NB4 (cell line): ENCODE measurements at places on chromosomes 5 and 9.

- DNase-seq: no peak
Measured at GRCh38 chr5:60594715-60595477, 105.1 kb downstream of the DEPDC1B start.

DNA sequence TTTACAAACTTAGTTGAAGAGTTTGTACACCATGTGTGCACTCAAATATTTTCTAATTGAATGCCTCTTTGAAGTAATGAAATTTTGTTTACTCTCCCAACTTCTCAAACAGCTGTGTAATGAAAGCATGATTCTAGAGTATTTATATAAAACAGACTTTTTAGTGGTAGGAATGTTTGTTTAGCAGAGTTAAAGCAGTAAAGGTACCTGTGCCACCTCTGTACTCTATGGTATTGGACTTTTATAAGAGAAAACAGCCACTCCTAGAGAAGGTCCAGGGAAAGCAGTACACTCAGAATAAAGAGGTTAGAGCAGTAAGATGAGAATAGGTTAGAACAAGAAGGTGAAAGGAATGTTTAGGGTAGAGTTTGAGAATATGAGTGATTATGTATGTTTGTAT is 163.1 kb downstream of the CHSY3 start:
- DNase-seq: no peak

GRCh38 chr9:7298123-7298522 is 501.5 kb downstream of the DMAC1 start:
- DNase-seq: peak; percentile 33

GRCh38 chr5:147169399-147169798 is 65.4 kb upstream of the STK32A start:
- DNase-seq: no peak

DNA sequence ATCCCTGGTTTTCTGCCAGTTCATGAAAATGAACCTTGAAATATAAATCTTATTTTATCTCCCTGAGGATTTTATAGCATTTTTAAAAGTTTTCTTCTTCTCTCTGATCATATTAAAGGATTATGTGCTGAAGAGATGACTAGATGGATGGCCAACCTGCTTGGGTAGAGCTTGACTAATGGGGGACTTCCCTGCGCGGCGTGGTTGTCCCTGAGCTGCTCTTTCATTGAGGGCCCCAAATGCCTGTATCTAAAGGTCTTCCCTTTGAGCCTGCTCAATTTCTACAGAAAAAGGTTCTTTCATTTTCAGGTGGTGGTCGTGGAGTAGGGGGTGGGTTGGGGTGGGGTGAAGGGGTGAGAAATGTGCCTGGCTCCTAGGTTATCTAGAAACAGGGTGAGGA is 20.5 kb upstream of the CDKN2AIPNL start:
- DNase-seq: no peak

DNA sequence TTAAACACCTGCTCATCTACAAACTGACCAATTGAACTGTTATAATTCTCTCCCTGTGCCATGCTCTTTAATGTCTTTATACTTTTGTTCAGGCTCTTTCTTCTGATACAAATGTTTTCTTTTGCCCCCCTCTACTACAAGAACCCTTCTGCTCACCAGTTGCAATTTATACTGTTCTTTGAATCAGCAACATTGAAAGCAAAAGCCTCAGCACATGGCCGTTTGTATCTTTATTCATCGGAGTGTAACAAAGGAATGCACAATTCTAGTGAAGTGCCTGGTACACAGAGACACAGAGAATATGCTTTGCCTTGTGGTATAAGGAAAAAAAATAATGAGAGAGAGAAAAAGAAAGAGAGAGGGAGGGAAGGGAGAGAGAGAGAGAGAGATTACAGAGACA is 547.1 kb downstream of the CDH12 start:
- DNase-seq: no peak

GRCh38 chr9:90842996-90843395 is 41.4 kb downstream of the SYK start:
- DNase-seq: peak; percentile 86

GRCh38 chr9:36598273-36598672 is 25.6 kb downstream of the MELK start:
- DNase-seq: no peak

DNA sequence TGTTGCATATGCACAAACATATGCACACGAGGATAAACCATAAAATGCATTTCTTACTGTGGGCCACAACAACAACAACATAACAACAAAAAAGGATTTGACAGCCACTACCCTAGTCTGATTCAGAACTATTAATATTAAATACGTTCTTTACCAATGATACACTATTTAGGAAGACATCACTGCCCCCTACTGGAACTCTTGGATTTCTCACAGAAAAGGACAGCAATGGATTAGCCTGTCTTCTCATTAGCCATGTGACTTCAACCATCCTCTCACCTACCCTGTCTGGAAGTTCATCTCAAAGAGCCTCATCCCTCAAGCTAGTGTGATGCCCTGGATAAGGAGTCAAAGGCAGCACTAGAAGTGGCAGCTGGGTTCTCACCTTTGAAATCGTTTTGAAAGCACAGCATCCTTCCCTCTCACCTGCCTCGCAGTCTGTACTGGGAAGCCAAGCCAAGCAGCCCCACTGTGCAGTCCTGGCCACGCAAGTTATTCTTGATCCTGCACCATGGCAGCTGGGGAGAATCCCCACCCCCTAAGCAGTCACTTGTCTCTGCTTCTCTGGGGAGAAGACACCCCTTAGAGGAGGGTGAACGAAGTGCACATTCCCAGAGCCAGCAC is 64.6 kb downstream of the SH3TC2 start:
- DNase-seq: peak; percentile 59

GRCh38 chr9:100228352-100228869 is 124.3 kb downstream of the TEX10 start:
- DNase-seq: no peak

GRCh38 chr9:90961375-90961774 is 159.8 kb downstream of the SYK start:
- DNase-seq: no peak

DNA sequence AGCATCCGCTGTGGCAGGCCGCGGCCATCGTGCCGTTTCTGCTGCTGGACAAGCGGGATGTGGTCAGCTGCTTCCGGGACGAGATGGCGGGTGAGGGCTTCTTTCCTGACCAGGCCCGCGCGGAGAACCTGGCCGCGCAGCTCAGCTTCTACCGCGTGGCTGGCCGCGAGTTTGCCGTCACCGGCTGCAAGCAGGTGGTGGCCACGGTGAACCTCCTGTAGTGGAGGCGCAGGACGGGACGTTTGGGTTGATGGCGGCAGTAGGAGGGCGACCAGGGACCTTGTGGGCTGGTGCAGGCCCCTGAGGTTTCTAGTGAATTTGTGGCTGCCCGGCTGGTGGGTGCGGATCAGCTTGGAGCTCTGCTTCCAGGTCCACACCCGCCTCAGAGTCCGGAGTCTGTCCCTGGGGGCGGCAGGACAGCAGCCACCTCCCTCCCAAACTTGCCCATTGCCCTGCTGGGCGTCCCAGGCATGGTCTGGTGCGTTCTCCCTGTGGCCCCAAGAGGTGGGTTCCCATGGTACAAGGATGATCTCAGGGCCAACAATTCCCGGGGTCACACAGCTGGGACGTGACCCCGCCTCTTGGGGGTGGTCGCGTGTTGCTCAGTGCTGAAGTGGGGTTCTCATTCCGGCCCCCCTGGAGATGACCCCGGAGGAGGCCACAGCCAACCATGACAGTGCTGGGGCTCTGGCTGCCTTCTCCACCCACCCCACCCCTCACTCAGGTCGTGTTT is 2.4 kb downstream of the TOR4A start:
- no peak for DNase-seq

DNA sequence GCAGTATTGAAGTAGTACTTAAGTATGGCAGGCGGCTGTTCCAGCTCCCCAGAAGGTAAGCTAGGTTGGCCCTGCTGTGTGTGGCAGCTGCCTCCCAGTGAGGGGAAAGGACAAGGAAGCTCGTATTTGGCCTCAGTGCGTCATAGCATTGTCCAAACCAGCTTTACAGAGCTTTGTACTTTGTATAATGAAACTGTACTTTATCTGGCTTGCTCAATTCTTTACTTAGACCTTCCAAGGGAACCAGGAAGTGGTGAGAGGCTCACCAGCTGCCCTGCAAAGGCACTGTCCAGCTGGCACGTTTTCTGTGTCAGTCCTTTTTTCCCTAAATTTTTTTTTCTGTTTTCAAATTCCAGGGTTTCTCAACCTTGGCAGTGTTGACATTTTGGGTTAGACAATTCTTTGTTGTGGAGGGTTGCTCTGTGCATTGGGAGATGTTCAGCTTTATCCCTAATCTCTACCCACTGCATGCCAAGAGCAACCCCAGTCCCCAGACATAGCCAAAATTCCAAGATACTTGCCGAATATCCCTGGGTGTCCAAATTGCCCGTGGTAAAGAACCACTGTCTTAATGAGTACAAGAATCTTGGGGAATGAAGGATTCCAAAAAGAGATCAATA is 474.5 kb downstream of the LRRC70 start:
- no peak for DNase-seq

GRCh38 chr5:116864157-116864837 is 289.7 kb upstream of the SEMA6A start:
- peak; percentile 27 for DNase-seq
